ENCODE measurements at places on chromosomes 2 and 18.

- no peak for DNase-seq
Measured at GRCh38 chr2:239382384-239382880, 18.4 kb downstream of the HDAC4 start.

DNA sequence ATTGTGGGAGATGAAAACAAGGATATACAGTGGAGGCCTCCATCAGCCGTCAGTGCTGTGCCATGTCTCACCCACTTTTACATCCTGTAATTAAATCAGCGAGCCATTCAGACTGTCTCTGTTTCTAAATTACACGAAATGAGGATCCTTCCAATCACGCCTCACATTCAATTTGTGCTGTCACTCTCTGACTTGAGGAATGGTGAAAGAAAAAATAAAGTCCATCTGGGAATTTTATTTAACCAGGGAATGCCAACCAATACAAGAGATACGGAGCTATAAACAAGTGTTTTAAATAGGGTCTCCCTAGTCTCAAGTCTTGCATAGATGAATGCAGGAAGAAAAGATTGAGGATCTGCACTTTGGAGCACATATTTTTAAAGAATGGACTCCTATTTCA lies 72.8 kb downstream of the CMPK2 start:
- DNase-seq: no peak

DNA sequence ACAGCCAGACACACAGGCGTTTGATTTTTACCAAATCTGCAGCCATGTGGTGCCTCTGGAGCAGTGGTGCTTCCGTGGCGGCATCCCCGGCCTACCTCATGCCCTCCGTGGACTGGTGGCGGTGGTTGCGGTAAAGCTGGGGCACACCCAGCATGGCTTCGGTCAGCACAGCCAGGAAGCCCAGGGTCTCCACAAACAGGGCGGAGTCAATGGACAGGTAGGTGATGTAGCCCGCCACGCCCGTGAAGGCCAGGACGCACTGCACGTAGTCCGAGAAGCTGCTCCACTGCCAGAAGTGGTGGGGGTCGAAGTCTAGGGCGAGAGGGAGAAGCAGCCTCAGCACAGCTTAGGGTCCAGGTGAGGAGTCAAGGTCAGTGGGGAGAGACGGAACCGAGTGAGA lies 32.4 kb downstream of the SLC66A2 start:
- no peak for DNase-seq

- no peak for DNase-seq
Measured at GRCh38 chr2:110869472-110870446, 137.4 kb downstream of the ACOXL start.

GRCh38 chr2:106703161-106703560 lies 182.8 kb downstream of the ST6GAL2 start:
- no peak for DNase-seq

DNA sequence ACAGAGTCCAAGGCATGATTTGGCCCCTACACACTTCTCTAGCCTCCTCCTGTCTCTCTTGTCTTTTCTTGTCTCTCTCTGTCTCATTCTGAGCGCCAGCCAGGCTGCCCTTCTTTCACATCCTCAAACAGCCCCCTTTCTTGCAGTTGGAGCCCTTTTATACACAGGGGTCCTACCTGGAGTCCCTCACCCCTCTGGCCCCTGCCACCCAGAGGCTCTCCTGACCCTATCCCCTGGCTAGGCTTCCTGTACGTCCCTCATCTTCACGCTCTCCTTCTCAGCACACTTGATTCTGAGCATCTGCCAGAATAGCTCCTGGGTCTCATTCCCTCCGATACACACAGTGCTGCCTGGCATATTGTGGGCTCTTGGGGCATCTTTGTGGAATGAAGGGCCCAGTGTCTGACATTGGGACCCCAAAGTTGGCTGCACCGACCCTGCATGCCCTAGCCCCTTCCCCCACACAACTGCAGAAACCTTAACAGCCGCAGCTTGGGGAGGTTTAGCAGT lies 261.9 kb downstream of the DYSF start:
- no peak for DNase-seq

DNA sequence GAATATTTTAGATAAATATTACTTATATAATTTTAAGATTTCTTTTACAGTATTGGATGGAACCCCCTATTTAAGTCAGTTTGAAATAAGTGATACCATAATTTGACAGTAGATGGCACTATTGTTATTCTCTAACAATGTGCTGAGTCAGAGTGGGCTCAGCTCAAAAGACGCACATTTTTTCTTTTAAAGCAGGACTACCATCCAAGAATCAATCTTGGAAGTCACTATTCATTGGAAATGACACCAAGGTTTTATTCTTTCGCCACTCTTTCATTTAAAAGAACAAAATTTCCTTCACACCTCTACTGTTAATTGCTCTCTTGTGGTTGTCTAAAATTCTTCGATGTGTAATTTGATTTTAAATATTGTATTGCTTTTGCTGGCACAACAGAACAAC lies 32.6 kb upstream of the SPAG16 start:
- peak; percentile 62 for DNase-seq

GRCh38 chr2:53475766-53476165 lies 291.8 kb upstream of the CHAC2 start:
- no peak for DNase-seq

DNA sequence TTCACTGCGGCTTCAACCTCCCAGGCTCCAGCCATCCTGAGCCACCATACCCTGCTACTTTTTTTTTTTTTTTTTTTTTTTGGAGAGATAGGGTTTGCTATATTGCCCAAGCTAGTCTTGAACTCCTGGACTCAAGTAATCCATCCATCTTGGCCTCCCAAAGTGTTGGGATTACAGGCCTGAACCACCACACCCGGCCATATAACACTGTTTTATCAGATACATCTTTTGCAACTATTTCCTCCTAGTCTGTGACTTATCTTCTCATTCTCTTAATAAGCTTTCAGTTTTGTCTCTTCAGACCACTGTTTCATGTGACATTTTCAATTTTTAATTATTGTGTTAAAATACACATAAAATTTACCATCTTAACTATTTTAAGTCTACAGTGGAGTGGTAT lies 35.7 kb upstream of the FAM117B start:
- no peak for DNase-seq

GRCh38 chr2:81283081-81283480 lies 978.5 kb upstream of the LRRTM1 start:
- DNase-seq: no peak

GRCh38 chr2:15672961-15673918 lies 81.6 kb downstream of the DDX1 start:
- DNase-seq: no peak

DNA sequence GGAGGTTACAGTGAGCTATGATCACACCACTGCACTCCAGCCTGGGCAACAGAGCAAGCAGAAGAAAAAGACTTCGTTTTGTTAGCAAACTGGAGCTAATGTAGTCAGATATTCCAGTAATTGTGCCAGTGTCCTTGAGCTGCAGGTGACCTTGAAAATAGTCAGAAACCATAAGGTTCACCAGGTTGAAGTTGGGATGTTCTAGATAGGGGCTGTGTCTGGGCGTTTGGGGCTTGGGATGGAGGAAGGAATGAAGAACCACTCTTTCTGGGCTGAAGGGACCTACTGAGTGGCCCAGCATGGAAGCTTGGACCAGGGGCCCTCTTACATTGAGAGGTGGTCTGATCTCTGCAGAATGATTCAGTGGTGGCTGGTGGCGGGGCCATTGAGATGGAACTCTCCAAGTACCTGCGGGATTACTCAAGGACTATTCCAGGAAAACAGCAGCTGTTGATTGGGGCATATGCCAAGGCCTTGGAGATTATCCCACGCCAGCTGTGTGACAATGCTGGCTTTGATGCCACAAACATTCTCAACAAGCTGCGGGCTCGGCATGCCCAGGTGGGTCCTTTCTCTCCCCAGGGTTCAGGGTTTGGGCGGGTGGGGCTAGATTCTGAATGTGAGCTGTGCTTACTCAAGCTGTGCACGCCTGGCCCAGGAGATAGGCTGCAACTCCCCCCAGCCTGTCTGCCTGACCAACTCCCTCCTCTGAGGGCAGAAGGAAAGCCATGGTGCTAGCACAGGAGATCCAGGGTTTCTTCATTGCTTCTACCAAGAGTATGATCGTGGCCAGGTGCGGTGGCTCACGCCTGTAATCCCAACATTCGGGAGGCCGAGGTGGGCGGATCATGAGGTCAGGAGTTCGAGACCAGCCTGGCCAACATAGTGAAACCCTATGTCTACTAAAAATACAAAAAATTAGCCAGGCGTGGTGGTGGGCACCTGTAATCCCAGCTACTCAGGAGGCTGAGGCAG lies 17.1 kb downstream of the CCT7 start:
- DNase-seq: no peak

DNA sequence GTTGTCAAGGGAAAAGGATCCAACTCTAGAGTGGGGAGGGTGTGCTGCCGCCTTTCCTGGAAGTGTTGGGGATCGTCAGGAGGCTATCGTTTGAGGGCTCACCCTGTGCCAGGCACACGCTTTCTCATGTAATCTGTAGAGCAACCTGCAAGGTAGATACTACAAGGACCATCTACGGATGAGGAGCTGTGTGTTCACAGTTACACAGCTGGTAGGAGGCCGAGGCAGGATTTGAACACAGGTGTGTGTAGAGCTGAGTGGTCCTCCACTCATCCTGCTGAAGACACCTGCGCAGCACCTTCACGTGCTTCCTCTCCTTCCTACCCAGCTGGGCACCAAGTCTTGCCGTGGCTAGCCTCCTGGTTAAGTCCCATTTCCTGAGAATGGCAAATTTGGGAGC lies 68.3 kb downstream of the MARCO start:
- no peak for DNase-seq

DNA sequence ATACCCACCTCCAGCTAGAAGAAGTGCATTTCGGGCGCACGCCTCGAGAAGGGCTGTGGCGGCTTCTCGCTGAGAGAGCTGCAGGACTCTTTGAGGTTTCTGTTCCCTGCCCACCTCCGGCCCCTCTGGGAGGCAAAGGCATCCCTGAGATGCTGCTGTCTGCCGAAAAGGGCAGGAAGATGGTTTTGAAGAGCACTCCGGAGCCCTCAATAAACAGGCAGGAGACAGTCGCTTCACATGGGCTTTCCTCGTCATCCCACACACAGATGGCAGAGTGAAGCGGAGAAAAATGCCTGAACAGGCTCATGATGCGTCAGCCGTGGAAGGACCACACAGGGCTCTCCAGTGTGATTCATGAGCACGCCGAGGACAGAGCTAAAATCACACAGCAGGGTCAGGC lies 25.4 kb upstream of the GLI2 start:
- no peak for DNase-seq

DNA sequence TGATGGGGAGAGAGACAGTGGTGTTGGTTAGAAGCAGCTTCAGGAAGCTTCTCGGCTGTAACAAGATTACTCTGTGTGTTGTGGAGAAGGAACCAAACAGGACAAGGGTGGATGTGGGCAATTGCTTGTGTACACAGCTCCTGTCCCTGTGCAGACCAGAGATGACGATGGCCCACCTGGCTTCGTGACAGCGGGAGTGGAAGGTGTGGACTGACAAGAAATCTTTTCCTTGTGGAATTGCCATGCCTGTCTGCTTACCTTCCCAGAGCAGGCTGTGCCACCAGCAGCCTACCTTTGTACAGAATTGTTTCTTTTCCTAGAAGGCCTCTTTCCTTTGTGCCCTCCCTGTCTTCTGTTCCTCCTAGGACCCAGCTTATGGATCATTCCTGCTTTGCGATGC lies 93.8 kb downstream of the ITGB1BP1 start:
- DNase-seq: no peak

DNA sequence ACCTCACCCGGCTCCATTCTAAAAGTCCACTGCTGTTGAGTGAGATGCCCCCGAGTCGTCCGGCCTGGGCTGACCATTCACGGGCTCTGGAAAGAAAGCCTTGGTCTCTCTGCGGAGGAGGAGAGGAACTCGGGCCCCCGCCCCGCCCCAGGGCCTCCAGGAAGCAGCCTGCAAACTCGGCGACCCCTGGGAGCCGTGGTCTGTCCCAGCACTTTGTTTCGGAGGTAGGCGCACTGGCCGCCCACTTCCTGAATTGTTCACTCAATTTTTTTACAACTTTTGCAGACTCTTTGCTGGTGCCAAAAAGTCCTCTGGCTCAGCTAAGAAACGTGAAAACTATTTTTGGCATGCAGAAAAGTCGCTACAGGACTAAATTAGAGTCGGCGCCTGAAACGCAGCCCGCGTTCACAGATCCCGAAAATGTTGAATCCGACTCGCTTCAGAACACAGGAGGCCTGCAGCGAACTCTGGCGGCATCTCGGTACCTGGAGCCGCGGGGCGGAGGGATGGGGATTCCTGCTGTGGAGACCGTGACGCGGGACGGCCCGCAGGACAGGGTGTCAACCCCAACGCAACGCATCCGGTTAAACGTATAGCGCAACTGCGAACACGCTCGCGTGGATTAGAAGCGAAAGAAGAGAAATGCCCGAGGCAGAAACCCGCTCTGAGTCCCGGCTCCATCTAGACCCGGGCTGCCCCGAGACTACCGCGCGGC lies 1.5 kb downstream of the PXDN start:
- no peak for DNase-seq

- no peak for DNase-seq
Measured at GRCh38 chr18:33022370-33022769, 249.5 kb upstream of the KLHL14 start.

- no peak for DNase-seq
Measured at GRCh38 chr18:44876755-44877154, 196.1 kb downstream of the SETBP1 start.

GRCh38 chr2:31319406-31320175 lies 85.6 kb downstream of the EHD3 start:
- DNase-seq: no peak

DNA sequence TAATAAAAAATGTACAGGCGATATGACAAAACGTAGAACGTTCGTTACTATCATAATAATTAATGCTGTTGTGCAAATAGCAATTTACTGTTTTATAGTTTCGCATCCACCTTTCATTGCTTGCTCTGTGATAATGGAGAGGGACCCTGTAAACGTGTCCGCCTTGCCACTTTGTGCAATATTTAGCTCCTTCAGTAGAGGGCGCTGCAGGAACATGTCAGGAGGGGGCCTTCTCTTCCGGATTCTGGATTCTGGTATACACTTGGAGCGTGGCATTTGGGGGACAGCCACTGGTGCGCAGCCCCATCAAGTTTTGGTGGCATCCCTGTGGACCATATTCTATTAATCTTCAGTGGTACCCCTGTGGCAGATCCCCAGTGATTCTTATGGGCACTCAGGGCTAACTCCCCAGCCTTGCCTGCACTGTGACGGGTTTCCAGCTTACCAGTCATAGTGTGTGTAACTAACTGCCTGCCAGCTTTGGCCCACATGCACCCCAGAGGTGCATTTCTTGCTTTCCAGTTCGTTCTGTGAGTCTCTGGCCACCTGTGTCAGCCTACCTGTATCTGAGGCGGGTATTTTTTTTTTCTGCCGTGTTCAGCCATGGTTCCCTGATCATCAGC lies 140.3 kb downstream of the CYRIA start:
- DNase-seq: peak; percentile 15

- DNase-seq: no peak
Measured at GRCh38 chr2:33069894-33070651, 123.3 kb downstream of the LTBP1 start.

DNA sequence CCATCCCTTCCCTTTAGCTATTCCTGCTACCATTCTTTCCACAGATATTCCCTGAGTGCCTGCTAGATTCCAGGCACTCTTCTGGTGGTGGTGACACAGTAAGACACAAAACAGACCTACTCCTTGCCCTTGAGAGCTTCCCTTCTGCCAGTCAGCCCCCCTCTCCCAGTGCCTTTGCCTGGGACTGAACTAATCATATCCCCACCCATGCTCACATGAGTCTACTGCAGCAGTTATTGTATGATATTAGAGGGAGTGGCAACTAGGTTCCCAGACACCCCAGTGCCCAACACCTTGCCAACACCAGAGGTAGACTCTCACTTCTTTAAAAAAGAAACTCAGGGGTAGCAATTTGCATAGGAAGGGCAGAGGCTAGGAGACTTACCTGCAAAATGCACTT lies 7.2 kb upstream of the LBH start:
- DNase-seq: no peak
